Umbilical cord (tissue), 2 donors: ENCODE measurements at places on chromosomes 13 and 19.

DNA sequence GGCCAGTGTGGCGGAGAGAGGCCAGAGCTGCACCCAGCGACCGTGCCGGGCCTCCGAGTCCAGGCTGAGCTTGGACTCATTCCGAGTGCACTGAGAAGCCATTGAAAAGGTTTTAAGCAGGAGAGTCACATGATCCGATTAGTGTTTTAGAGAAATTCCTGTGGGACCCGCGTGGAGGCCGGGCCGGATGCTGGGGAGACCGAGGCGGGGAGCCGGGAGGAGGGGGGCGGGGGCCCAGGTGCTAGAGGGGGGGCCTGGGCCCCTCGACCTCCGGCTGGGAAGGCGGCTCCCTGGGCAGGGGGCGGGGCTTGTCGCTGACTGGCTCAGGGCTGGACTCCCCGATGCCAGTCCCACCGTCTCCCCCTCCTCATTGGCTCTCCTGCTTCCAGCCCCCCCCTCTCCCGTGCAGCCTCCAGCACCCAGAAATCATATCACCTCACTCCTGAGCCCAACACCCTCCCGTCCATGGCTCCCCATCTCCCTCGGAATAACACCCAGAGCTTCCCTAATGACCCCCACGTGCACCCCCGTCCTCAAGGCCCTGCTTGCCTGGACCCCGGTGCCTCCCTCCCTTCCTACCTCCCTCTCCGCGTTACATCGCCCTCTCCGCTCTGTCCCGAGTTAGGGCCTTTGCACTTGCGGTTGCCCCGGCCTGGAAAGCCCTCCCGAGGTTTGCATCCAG is 5.2 kb upstream of the ZNF579 start:
- DNase-seq, result peak; percentile 87

DNA sequence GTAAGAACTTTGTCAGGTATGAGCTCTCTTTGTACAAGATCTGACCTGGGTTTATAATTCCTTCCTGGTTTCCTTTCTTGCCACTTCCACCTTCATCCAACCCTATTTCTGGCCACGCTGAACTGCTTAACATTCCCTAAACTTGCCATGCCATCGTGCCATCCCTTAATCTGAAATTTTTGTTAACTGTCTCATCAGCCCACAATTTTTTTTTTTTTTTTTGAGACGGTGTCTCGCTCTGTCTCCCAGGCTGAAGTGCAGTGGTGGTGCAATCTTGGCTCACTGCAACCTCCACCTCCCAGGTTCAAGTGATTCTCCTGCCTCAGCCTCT is 144.6 kb downstream of the GGACT start:
- no peak for DNase-seq

DNA sequence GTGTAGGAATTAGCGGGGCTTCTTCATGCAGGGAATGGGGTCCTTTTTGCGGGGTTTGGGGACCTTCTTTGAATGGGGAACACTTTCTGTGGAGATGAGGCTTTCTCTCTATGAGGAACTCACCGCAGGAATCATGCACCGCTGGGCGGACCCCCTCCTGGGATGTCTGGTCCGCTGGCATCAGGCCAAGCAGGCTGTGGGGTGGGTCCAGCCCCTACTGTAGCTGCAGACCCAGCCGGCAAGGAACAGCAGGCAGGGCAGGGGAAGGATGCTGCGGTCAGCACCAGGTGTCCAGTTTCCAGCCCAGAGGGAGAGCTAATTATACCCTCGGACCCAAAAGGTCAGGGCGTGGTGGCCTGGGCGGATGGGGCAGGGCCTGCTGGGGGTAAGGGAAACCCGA is 1.8 kb downstream of the MYBPC2 start:
- DNase-seq, result no peak

- DNase-seq, result peak; percentile 13
Measured at GRCh38 chr13:20525144-20525600, 485 bp downstream of the CRYL1 start.

- peak; percentile 15 for DNase-seq
Measured at GRCh38 chr19:11735375-11735774, 3.4 kb downstream of the ZNF823 start.

GRCh38 chr13:50891206-50891605 is 18.4 kb upstream of the RNASEH2B start:
- no peak for DNase-seq

- DNase-seq, result peak; percentile 96
Measured at GRCh38 chr19:10226376-10227025, 4.6 kb downstream of the S1PR2 start.

DNA sequence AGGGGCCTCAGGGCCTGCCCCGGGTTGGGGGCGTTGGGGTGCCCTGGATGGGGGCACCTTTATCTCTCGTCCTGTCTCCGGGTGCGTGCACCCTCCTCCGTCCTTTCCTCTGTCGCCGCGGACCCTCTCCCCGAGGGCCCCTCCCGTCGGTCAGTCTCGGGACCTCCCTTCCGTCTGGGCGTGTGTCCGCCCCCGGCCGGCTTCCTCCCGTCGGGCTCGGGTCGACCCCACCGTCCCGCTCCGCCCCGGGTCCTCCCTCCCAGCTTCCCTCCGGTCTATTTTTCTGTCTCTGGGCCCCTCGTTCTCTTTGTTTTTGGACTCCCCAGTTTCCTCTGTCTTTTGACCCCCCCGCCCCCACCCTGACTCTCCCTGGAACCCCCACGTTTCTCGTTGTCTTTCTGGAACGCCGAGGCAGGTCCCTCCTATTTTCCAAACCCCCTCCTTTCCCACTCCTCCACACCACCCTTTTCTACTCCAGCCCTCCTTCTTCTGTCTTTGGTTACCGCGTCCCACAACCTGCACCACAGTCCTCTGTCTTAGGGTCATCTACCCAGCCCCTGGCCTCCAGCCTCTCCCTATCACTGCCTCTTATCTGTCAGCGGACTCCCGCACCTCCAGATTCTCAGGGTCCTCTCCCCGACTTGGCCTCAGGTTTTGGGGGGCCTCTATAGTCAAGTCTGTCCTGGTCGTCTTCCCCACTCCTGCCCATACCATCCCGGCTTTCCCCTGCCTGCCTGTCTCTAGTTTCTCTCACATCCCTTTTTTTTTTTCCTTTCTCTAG is 757 bp downstream of the EGLN2 start:
- peak; percentile 56 for DNase-seq

DNA sequence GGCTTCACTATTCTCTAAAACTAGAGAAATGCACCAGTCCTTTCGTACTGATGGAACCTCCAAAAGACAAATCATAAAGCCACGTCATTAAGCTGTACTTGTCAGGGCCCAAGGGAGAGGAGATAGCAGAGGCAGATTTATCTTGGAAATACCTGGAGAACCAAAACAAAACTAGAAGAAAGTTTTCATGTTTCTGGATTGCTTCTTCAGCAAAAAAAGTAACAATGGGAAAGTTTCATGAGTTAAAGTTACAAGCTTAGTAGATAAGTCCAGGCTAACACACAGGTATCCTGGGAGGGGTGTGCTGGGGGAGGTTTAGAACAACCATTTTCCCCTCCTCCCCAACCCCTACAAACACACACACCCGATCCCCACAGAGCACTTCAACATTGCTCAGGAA is 21.6 kb downstream of the RANBP3 start:
- no peak for DNase-seq

DNA sequence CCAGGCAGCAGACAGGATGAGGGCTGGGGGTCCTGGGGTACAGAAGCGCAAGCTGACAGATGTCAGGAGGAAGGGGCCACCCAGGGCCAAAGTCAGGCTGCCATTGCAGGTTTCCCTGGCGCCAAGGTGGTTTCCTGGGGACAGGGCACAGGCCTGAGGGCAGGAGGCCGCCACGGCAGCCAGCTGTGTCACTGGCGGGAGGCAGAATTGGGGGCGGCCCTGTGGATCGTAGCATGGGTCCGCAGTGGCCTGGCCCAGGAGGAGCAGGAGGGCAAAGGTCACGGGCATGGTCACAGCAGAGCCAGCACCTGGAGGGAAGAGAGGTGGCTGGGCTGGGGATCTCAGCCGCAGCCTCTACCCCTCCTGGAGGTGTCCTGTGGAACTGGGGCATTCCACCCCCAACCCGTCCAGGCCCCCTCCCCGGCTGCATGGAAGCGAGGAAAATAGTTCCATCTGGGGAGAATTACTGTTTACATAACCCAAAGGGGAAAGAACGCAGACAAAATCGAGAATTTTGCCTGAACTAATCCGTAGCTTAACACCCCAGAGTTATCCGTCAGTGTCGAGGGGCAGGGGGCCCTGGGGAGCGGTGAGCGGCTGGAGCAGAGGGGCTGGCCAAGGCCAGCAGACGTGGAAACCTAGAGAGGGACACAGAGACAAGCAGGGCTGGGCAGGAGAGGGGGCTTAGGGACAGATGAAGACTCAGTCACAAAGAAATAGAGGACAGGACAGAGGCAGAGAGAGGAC is 1.9 kb downstream of the NTN5 start:
- no peak for DNase-seq

DNA sequence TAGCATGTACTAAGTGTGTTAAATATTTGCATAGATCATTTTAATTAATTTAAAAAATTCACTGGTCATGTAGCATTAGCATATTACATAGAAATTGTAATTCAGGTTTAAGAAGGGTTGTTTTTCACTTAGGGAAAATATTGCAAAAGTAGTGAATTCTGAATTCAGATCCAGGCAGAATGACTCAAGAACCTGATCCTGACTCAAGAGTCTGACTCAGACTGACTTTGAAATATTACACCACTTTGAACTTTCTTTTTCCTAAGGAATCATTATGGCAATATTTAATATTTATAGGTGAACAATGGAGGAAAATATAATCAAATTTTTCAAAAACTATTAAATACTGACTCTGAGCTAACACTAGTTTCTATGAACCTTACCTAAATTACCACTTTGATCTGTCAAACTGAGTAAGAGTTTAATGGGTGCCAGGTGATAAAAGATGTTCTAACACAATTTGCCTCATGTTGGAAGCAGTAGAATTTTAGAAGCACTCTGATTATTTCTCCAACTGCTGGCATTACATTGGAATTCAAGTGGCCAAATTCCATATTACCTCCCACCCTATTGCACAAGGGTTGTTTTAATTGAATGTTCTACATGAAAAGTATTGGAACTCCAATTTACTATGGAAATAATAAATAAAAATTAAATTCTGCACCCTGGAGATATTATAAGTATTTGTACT is 261.6 kb downstream of the SLITRK1 start:
- no peak for DNase-seq

DNA sequence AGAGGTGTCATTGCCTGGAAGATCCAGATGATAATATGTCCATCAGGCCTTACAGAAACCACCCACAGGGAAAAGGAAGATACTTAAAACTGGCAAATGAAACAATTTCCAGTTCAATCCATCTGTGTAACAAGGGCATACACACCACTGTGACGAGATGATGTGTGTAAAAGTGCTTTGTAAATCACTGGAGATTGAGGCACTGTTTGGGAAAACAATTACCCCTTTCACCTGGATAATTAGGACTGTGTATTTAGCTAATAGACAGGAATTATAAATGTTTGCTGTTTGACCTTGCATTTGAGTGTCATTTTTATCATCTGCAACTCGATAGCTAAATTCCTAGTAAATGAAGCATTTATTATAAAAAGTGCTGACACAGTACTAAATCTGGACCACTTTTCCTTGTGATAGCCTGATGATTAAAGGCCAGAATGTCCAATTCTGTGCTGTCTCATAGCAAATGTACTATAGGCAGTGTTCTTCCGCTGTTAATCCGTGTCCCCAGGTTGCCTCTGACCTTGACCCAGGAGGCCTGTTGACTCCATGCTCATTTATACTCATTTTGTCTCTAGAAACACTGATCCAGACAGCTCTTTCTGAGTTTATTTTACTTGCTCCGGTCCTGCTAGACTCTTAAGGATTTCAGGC is 105.8 kb downstream of the LACC1 start:
- DNase-seq, result no peak

GRCh38 chr13:76339649-76340048 is 546.6 kb downstream of the KCTD12 start:
- DNase-seq, result no peak

- peak; percentile 93 for DNase-seq
Measured at GRCh38 chr13:35953537-35954206, 177.5 kb downstream of the DCLK1 start.

GRCh38 chr13:112455476-112456059 is 79.4 kb downstream of the SPACA7 start:
- DNase-seq, result no peak

DNA sequence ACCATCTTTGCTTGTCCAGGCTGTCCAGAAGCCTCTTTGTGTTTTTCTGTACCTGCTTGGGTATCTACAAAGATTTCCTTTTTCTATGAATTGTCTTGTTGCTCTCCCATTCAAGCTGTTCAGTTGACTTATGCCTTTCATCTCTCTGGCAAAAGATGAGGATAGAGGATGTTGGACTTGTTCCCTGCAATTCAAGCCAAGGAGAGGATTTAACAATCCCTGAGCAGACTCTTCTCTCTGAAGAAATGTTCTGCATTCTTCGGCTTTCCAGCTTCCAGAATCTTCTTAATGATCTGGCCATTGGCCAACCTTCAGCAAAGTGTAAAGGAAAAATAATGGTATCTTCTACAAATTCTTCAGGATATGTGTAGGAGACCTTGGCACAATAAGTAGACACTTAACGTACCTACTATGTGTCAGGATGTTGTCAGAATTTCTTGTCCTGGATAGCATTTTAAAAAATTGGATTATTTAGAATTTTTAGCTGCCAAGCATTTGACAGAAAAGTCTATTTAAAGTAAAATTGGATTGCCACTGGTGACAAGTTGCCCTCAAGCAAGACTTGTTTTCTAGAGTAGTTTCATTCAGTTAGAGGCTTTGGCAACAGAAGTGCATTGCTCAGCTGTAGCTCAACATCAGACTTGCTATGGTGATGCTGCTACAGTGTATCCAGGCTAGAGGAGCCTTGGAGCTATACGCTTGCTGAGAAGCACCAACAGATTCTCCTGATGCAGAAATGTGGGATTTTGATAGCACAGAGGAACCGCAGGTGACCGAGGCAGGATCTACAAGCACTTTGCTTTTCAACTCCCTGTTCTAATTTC is 455.7 kb downstream of the SUCLA2 start:
- peak; percentile 75 for DNase-seq

DNA sequence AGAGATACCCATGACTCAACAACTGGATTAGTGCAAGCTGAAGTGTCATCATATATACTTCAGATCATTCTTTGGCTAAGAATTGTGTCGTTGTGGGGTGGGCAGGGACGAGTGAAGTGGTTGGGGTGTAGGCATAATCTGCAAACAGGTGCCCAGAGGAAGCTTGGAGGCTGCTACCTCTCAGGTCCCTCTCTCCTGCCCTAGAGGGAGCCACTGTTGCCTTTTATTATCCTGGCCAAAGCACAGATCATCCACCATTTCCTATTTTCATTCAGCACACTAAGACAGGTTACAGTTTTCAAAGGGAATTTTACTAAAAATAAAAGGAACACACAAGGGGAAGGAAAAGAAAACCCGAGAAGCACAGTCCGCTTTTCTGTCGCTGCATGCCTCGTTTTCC is 126.6 kb downstream of the HS6ST3 start:
- DNase-seq, result no peak

DNA sequence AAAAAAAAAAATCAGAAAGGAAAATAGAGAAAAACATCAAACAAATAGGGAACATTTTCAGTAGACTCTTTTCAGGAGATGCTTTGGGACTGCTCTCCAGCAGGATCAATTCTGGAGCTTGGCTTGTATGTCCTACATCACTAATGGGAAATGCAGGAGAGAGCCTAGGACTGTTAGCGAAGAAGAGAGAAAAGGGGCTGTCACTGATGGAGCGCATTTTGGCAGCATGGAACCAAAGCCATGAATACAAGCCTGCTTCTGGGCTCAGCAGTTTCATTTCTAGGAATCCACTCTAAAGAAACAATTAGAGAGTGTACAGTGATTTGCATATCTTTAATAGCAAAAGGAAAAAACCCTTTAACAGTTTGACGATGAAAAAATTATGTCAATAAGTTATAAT is 203.9 kb downstream of the NUFIP1 start:
- DNase-seq, result no peak
